Astrocyte (in vitro differentiated cells and primary cell): ENCODE measurements at places on chromosomes 13 and 19. TPM values are rescaled to one million over a fixed set of nuclear protein-coding genes. Genes with fewer than 3 reads are reported as not detected.

The C19orf67 gene
- not detected in 2 replicates for total RNA-seq

The SLC7A10 gene
- 0.43 and 0.61 TPM in 2 replicates for total RNA-seq

The RNF113B gene
- total RNA-seq: not detected in 2 replicates

The VSTM1 gene
- total RNA-seq: 0.68 TPM in 1 of 2 replicates, not detected in the other

The SIGLEC12 gene
- total RNA-seq: not detected in 2 replicates

The KHSRP gene
- total RNA-seq: 273 and 297 TPM in 2 replicates

The ERICH4 gene
- total RNA-seq: not detected in 2 replicates

The ADGRE3 gene
- total RNA-seq: not detected in 2 replicates

The CEACAM20 gene
- total RNA-seq: not detected in 2 replicates

The ZNF563 gene
- not detected in 2 replicates for total RNA-seq

DNA sequence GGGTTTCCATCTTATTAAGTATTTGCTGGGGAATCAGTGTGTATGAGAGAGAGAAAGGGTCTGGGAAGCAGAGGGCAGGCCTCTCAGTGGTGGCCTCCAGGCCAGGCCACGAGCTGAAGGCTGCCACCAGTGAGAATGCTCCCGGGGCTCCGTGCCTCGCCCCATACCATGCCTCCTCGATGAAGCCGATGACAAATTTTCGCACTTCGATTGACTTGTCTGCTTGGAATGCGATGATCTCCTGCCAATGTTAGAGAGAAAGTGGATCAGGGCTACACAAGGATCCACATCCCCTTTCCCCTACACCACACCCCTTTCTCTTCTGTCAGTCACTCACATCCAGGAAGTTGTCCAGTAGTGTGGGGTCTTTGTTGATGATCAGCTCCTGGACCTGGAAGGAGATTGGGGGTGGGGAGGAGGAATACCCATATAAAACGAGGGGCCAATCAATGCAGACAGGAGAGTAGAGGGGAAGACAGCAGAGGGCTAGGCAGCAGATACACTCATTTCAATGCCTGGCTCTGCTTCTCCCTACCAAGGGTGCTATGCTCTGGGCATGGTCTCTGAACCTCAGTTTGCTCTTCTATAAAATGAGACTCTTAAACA is 10.7 kb downstream of the SYMPK start:
- peak; percentile 27 for DNase-seq
- no peaks in the 10 kb centered on the region for H3K4me1 ChIP-seq
- no peak overlapping the region for H3K27ac ChIP-seq
- H3K27me3 ChIP-seq: no peaks in the 10 kb centered on the region

- H3K36me3 ChIP-seq: no peaks in the 10 kb centered on the region
- no peak overlapping the region for H3K4me3 ChIP-seq
- no peaks in the 10 kb centered on the region for H3K27me3 ChIP-seq
- no peak for DNase-seq
- H3K27ac ChIP-seq: no peak overlapping the region
Observed at GRCh38 chr13:84812078-84812477, 929.8 kb upstream of the SLITRK1 start.

DNA sequence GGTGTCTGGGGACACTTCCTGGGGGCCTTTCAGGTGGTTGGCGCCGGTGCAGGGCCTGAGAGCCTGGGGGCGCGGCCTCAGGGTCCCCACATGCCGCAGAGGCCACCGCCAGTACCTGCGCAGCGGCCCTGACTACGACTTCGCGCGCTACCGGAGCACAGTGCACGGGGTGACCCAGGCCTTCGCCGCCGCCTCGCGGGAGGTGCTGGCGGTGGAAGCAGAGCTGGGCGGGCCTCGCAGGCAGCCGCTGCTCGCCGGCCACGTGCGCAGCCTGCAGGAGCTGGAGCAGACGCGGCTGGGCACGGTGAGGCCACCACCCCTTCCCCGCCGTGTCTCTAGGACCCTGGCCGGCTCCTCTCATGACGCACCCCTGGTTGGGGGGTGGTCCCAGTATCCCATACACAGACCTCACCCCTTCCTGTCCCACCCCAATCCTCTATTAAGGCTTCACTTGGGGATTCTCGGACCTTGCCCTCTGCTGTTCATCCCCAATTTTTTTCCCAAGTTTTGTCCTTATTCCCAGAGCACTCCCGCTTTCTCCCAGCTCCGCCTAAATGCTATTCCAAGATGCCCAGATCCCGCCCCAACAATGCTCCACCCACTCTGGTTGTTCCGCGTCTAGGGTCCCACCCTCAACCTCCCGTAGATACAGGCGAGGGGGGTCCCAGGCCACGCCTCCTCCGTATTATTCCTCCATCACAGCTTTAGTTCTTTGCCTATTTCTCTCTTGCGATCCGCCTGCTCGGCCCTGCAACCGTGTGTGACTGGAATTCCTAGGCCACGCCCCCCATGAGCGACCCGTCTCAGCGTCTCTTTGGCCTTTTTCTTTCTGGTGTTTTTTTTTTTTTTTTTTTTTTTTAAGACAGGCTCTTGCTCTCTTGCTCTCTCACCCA is 1.0 kb downstream of the REX1BD start:
- peak; percentile 46 for DNase-seq
- no peaks in the 10 kb centered on the region for H3K27me3 ChIP-seq
- H3K36me3 ChIP-seq: no peaks in the 10 kb centered on the region
- peak overlapping the region; percentile 63 for H3K27ac ChIP-seq

- H3K4me1 ChIP-seq: peaks cover 6% of the 10 kb centered on the region
- DNase-seq: no peak
- H3K36me3 ChIP-seq: no peaks in the 10 kb centered on the region
- H3K27ac ChIP-seq: peak overlapping the region; percentile 60
- no peaks in the 10 kb centered on the region for H3K27me3 ChIP-seq
- H3K4me3 ChIP-seq: peak overlapping the region; percentile 90
Observed at GRCh38 chr19:27792576-27793127, 1420.3 kb downstream of the UQCRFS1 start.

DNA sequence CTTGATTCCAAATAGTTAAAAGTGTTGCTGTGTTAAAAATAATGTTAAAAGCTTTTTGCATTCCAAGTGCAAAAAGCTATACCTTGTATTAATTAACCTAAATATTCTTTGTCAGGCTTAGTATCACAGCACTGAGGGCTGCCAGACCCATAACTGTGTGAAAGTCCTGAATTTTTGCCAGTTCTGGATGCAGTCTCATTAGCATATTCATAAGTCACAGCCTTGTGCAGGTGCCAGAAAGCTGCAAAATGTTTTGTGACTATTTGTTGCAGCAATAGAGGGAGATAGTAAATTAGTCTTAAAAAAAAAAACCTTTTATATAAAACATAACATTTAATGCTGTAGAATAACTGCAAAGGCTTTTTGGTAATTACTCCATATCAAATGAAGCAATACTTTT is 56.6 kb downstream of the SLITRK1 start:
- no peak overlapping the region for H3K4me3 ChIP-seq
- no peak overlapping the region for H3K27ac ChIP-seq
- no peaks in the 10 kb centered on the region for H3K27me3 ChIP-seq
- DNase-seq: peak; percentile 12

DNA sequence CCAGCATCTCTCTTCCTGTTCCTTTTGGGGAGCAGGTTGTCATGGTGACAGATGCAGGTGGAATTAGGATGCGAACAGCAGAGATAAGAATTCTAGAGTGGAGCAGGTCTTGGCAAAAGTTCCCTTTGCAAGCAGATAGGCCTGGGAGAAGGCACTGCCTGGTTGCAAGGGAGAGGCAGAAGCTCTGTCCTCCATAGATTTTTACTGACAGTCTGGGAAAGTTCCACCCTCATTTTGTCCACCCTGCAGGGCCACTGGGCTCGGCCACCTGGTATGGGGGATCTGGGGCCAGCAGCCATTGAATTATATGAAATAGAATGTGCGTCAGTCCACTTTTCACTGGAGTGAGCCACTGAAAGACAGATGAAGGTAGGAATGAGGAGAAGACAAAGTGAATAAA is 141.7 kb downstream of the IER2 start:
- no peaks in the 10 kb centered on the region for H3K4me1 ChIP-seq
- no peak for DNase-seq
- no peaks in the 10 kb centered on the region for H3K36me3 ChIP-seq
- no peak overlapping the region for H3K4me3 ChIP-seq
- H3K27me3 ChIP-seq: no peaks in the 10 kb centered on the region

- DNase-seq: no peak
- H3K27me3 ChIP-seq: no peaks in the 10 kb centered on the region
- H3K4me3 ChIP-seq: no peak overlapping the region
Observed at GRCh38 chr13:112341976-112342735, 34.0 kb upstream of the SPACA7 start.

DNA sequence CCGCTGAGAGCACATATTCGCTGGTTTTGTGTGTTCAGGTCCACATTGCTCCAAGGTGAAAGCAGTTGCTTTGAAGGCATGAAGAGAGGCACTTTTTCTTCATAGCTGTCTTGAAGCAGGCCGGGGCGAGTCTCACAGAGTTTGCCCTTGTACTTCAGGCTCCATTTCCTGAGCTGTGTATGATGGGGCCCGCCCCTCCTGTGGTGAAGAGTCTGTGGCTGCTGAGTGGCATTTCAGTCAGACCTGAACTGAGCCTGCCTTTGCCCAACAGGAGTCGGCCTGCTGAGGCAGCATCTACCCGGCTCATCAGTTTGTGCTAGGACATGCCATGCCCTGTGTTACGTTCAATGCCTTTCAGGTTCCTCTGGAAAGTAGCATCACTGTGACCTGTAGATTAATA is 44.4 kb upstream of the C1QTNF9 start:
- H3K36me3 ChIP-seq: no peaks in the 10 kb centered on the region
- H3K27ac ChIP-seq: no peak overlapping the region
- no peaks in the 10 kb centered on the region for H3K27me3 ChIP-seq
- H3K4me1 ChIP-seq: no peaks in the 10 kb centered on the region

DNA sequence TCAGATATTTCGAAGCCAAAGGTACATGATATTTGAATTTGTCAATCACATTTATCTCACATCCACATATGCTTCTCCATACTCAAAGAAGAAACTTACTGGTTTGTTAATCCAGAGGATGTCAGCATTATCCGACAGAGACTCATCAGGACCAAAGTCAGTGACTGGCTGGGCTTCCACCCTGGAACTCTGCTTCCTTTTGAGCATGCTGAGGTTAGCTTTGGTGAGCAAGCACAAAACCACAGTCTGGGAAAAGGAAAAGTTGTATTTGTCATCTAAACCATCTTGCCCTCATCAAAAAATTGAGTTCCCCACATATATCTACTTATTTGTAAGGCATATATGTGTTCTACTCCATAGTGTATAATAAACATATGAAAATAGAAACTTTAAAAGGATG is 17.4 kb downstream of the NALCN start:
- peak overlapping the region; percentile 73 for H3K27ac ChIP-seq
- H3K36me3 ChIP-seq: no peaks in the 10 kb centered on the region
- H3K4me3 ChIP-seq: no peak overlapping the region
- H3K27me3 ChIP-seq: no peaks in the 10 kb centered on the region
- DNase-seq: peak; percentile 94
